G401 (cell line): ENCODE measurements at places on chromosomes 4 and X.

GRCh38 chr4:153131596-153131995 is 72.6 kb upstream of the TRIM2 start:
- DNase-seq = peak; percentile 51

- DNase-seq = no peak
Measured at GRCh38 chr4:17605236-17605635, 9.2 kb upstream of the MED28 start.

DNA sequence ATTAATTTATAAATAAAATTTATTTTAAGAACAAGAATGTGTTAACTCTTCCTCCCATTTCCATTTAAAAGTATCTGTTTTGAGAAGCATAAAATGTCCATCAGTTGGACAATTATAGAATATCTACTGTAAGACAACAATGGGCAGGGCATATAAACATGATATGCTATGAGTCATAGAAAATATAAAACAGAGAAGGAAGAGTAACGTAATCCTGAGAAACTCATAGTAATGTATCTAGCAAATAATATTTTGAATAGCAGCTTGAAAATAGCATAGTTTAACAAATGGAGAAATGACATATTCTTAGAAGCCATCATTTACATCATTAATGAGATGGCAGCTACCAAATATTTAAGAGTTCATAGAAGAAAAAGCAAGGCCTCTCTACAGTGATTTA is 820.3 kb upstream of the PCDH10 start:
- DNase-seq = no peak

- peak; percentile 97 for DNase-seq
Measured at GRCh38 chr4:76585897-76586360, 150.9 kb downstream of the SHROOM3 start.

GRCh38 chr4:69470561-69470960 is 25.1 kb downstream of the UGT2B4 start:
- no peak for DNase-seq

- DNase-seq = no peak
Measured at GRCh38 chrX:10518073-10518472, 102.3 kb downstream of the MID1 start.

GRCh38 chr4:38268837-38269236 is 308.6 kb downstream of the PTTG2 start:
- no peak for DNase-seq

DNA sequence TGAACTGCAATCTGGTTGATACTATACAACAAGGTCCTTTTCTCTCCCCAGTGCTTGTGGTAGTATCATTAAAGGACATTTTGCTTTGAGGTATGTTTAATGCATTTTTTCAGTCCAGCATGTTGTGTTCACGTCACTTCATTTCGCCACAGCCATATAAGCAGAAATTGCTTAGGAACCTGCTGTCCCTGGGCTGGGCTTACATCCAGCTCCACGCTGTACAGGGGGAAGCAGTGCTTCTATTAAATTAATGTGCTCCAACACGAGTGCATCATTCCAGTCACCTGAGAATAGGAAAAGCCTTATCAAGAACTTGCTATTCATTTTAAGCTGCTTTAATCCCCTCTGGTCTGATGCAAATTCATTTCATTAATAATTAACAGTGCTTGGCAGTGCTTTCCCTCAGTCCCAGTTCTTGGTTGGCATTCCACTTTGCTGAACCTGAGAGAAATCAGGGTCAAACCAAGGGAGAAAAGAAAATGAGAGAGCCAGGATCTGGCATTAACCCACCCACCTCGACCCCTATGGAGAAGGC is 47.4 kb upstream of the PTCHD1 start:
- peak; percentile 78 for DNase-seq

DNA sequence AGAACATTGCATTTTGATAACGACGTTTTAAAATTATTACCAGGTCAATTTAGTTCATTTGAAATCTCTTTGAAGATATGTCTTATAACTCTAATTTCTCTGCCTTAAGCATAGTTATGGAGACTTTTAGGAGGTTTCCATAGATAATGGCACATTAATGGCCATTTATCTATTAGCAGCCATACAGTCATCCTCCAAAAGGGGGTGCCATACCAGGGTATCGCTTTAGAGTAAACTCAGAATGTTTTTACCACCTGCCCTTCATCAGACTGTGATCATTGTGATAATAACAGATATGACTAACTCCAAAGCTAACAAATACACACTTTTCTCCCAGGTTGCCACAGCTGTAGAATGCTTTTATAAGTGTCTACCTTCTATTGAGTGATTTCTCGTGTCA is 461.5 kb downstream of the FSTL5 start:
- no peak for DNase-seq

DNA sequence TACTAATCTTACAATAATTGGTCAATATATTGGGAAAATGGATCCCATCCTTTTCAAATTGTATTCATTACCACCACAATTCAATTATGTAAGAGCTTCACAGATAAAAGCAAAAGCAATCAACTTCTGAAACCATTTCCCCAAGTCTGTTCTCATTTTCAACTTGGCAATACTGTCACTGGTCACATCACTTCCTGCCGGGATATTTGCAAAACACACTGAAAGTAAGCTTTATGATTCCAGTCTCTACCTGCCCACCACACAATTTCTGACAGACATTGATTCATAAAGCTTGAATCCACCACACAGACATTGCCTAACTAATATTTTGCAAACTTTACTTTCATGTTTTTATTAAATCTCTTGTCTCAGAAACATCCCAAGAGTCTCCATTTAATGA is 53.6 kb downstream of the LIN54 start:
- DNase-seq = no peak

GRCh38 chr4:7424553-7425111 is 10.1 kb downstream of the PSAPL1 start:
- DNase-seq = no peak

DNA sequence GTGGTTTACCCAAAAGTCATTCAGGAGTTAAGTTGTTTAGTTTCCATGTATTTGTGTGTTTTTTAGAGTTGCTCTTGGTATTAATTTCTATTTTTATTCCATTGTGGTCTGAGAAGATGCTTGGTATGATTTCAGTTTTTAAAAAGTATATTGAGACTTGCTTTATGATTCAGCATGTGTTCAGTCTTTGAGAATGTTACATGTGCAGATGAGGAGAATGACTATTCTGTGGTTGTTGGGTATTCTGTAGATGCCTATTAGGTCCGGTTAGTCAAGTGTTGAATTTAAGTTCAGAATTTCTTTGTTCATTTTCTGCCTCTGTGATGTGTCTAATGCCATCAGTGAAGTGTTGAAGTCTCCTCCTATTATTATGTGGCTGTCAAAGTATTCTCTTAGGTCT is 249.4 kb downstream of the ARHGAP10 start:
- no peak for DNase-seq

DNA sequence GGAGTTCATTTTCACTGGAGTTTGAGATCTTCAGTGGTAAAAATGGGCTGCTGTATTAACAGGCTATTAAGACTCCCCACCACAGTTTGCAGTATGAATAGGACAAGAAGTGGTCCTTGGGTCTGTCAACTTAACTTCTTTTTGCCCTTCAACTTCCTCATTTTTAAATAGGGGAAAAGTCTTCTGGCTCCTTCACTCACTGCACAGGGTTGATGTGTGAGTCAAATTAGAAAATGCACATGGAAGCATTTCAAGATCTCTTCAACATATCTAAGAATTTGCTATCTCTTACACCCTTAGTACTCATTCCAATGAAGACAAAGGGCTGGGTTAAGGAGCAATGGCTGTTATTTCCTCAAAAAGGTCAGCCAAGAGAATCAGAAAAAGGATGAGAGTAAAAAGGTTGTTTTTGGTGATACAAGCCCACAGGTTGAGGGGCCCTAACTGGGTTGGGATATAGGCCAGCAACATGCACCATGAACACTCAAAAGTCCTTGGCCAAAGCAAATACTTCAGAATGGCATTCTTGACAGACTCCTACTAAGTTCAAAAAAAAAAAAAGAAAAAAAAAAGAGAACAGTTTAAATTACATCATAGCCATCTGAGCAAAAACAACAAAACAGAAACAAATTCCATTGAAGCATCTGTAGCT is 13.4 kb downstream of the PDE5A start:
- DNase-seq = no peak

DNA sequence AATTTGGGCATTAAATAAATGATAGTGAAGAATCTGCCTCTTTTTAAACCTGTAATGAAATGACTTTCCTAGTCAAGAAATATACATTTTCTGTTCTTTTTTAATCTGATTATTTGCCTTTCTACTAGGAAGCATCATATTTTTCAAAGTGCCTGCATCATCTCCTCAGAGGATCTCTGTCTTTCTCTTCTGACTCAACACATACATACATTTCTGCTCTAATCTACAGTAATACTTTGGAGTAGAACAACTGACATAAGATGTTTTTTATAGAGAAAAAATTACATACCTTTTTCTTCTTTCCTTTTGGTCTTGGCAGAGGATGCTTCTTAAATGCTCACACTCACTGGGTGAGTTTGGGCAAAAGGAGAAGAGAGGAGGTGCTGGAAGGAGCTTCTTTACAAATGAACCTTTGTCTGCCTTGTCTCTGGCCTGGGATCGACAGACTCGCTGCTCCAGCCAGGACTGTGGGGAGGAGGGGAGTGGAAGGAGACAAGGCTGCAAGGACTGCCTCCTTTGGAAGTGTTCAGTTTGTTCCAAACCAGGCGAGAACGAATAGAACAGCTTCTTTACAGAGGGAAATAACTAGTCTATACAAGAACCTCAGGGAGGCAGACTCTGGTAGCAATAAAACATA is at the start of gene SCRG1:
Gene SCRG1 (minus strand): TSS at position 338 of the 637 bp plus-strand sequence. CDS start 7,702 bp downstream, outside the sequence.
- peak; percentile 35 for DNase-seq

- DNase-seq = peak; percentile 37
Measured at GRCh38 chrX:8748855-8749254, 16.9 kb upstream of the ANOS1 start.

- DNase-seq = no peak
Measured at GRCh38 chr4:128571747-128572146, 237.8 kb upstream of the JADE1 start.

GRCh38 chr4:91448668-91449330 is 855.0 kb upstream of the GRID2 start:
- no peak for DNase-seq

DNA sequence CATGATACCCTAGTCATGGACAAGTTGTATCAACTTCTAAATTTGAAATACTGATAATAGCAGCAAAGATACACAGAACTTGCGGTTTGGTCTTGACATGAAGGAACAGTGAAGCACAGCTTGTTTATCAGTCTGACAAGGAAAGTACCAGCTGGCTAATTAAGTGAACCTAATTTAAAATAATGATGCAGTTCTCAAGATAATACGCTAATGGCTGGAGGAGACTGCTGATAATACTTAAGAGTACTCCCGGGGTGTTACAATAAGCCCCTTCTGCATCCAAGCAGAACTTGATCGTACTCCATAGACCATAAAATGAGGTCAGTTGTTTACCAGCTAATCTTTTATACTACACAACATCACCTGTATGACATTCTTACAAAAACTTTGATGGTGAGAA is 697.5 kb downstream of the FSTL5 start:
- no peak for DNase-seq

GRCh38 chr4:7419961-7420660 is 14.6 kb downstream of the PSAPL1 start:
- DNase-seq = no peak

GRCh38 chr4:166067915-166068314 is 194.9 kb downstream of the TLL1 start:
- no peak for DNase-seq
